ENCODE measurements at places on chromosomes 4 and X.

- peak; percentile 46 for DNase-seq
Measured at GRCh38 chr4:16194214-16194613, 32.1 kb downstream of the TAPT1 start.

DNA sequence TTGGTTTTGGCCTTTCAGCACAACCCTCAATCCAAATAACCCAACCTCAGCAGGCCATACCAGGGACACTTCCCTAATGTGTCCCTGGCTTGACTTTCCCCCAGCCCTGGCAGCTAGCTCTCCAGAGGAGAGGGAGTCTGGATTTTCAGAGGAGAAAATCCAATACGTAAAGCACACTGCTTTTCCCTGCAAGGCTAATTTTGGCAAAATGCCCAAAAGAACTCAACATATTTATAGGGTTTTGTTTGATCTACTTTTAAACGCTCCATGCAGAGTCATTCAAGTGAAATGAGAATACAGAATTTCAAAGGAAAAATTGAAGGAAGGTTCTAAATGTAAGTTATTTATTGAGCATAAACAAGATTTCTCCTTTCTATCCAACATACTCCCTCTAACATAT is 167.2 kb downstream of the SH3KBP1 start:
- no peak for DNase-seq

- DNase-seq: no peak
Measured at GRCh38 chr4:2767705-2768074, 11.6 kb upstream of the TNIP2 start.

GRCh38 chr4:101019941-101020401 is 327.4 kb downstream of the PPP3CA start:
- peak; percentile 76 for DNase-seq

DNA sequence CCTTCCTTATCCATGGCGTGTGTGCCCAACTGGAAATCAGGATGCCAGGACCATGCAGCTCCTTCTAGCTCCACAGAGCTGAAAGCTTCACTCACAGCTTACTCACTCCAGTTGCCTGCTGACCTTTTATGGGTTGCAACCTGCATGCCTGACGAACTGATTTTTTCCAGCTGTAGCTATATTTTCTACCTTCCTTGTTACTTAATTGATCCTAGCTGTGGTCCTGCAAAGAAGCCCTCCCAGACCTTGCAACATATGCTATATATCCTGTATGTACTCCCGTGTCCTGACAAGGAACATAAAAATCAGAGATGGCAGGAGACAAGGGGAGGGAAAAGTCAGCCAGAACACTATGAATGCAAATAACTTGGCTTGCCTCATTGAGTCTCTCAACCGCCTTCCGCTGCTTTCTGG is 135.3 kb upstream of the LDB2 start:
- DNase-seq: no peak

GRCh38 chrX:21865436-21865835 is 9.6 kb downstream of the YY2 start:
- no peak for DNase-seq

GRCh38 chr4:22942920-22943559 is 250.3 kb downstream of the GBA3 start:
- no peak for DNase-seq

DNA sequence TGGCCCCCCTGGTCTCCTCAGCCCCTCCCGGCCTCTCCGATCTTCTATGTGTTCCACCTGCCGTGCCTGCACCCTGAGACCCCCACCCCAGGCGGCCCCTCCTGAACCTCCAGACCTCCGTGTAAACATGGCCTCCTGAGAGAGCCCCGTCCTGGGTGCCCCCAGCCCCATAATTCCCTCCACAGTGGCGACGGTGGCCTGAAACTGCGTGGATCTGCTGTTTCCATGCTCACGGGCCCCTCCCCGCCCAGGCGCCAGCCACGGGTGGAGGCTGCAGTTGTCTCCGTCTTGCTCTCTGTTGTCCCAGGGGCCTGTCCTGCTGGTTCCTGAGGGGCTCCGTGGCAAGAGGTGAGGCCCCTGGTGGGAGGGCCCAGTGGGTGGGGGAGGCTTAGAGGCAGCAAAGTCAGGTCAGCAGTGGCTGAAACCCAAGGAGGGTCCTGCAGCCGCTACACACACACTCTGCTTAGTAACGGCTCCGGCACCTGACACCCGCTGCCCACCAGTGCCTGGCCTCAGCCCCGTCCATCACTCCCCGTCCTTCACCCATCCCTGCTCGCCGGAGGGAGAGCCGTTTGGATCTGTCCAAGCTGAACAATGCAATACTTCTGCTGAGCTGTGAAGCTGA is 75.8 kb downstream of the FAM53A start:
- DNase-seq: no peak

GRCh38 chr4:5707778-5708448 is 446 bp downstream of the EVC2 start:
- peak; percentile 45 for DNase-seq

DNA sequence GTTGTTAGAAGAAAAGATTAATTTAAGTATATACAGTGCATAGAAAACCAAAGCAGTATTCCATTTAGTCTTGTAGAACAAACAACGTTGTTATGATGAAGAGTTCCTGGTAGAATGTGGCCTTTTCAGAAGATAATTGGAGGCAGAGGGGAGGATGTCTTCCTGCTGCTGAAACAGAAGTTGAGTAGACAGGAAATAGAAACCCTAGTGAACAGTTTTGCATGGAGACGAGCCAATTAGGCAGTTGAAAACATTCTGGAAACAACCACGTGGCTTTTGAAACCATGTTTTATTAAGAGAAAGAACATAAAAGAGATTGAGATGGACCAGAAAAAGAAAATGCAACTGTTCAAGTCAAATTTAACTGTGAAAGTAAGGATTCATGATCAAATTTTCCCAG is 325.2 kb downstream of the CAMK2D start:
- DNase-seq: peak; percentile 48

DNA sequence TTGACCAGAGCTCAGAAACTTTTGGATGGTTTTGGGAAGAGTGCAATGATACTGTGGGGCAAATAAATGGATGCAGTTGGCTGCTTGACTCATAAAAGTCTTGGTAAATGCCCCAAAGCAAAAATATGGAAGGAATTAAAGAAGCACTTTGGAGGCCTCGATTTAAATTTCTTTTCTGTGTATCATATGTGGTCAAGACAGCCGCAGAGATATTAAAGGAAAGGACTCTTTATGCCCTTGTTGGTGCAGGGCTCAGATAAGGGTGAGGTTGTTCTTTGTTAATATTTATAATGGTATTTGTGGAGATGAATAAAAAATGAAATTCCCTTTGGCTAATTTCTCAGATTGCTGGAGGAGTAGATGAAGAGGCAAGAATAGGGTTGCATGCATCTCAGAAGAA is 90.2 kb downstream of the NHS start:
- DNase-seq: no peak

- no peak for DNase-seq
Measured at GRCh38 chr4:104818579-104818978, 323.9 kb upstream of the CXXC4 start.

DNA sequence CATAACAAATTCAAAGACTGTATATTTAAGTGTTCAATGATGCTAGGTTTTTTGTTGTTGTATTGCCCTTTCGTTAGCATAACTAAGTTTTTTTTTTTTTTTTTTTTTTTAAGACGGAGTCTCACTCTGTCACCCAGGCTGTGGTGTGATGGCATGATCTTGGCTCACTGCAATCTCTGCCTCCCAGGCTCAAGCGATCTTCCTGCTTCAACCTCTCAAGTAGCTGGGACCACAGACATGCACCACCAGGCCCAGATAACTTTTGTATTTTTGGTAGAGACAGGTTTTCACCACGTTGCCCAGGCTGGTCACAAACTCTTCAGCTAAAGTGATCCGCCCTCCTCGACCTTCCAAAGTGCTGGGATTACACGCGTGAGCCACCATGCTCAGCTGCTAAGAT is 7.0 kb downstream of the SH3BGRL start:
- DNase-seq: no peak

DNA sequence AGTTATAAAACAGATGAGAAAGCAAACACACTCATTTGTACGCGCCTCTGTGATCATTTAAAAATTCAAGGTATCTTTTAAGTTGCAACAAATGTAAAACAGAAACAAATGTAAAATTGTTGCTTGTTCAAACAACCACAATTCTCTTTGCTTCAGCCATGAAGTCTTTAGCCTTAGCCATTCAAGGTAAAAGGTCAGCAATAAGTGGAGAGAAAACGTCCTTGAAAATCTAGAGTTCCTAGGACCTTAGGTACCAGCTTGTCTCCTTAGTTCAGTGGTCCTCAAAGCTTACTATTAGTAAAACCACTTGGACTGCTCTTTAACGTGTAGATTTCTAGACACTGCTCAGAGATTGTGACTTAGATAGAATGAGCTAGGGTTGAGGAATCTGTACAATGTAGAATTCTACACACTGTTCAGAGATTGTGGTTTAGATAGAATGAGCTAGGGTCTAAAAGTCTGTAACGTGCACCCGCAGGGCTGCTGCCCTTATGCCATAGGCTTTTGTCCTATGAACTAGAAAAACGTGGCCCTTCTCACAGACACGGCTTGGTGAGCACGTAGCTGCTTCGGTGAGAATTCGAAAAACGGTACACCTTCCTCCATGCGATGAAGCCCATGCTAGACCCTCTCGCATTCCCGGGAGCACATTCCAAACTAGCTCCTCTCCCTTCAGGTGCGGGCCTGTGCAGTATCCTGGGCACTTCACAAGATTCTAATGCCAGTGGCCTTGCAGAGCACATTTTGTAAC is 1.7 kb downstream of the PLAC8 start:
- no peak for DNase-seq

- DNase-seq: no peak
Measured at GRCh38 chrX:154013614-154014360, 5.9 kb downstream of the IRAK1 start.

GRCh38 chr4:169136796-169137557 is 126.9 kb upstream of the CBR4 start:
- DNase-seq: no peak

DNA sequence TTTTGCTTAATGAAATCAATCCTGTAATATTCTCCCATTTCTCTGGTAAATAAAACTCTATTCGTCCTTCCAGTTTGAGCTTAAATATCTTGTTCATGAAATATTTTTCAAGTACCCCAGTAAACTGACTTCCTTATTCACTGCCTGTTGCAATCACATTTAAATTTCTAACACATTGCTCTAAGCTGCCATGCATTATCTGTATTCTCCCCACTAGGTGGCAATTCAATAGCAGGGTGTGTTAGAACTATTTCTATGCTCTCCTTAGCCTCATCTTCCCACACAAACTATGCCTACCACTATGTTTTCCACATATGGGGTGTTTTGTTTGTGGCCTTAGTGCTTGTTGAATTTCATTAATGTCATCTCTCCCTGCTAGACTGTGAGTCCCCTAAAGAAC is 377.1 kb upstream of the HS3ST1 start:
- DNase-seq: peak; percentile 28

GRCh38 chrX:45351478-45351877 is 150.8 kb upstream of the DIPK2B start:
- peak; percentile 26 for DNase-seq

DNA sequence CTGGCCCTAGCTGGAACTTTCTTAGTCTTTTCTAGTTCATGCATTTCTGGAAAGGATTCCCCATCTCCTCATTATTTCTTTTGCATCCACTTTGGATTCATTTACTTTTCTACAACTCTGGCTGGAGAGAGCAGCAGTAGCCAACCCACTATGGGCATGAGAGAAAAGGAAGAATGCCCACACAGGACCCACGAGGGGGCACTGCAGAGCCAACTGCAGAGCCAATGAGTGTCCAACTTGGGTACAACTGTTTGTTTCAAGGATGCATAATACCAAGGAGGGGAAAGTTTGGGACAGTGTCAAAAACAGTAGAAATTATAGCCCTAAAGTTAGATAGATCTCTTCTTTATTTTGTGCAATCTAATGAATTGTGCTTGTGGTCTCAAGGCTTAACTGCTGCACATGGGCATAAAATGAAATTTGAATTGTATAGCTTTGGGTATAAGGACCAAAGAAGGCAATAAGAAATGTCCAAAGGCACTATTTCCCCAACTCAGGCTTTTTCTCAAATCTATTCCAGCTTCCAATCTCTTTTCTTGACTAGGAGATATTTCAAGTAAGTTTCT is 230.6 kb downstream of the NSUN7 start:
- DNase-seq: peak; percentile 15

GRCh38 chrX:32894679-32895078 is 316.7 kb downstream of the DMD start:
- no peak for DNase-seq

DNA sequence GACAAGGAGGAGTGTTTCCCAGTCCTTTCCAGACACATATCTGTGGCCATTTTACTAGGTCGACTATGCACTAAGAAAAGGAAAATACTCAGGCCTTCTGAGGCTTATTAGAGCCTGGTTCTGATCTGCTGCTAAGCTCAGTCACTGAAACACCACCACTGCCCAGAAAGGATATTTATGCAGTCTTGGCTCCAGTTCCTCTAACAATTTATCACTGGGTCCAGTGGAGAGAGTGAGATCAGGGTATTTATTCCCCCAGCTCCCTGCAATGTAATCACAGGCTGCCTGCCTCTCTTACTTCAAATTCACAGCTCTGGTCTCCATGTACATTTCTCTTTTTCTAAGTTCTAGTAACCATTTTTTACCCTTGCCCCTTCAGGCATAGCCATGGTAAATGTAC is 81.6 kb upstream of the INPP4B start:
- DNase-seq: no peak

GRCh38 chr4:153645183-153645582 is 38.9 kb upstream of the TLR2 start:
- DNase-seq: no peak

DNA sequence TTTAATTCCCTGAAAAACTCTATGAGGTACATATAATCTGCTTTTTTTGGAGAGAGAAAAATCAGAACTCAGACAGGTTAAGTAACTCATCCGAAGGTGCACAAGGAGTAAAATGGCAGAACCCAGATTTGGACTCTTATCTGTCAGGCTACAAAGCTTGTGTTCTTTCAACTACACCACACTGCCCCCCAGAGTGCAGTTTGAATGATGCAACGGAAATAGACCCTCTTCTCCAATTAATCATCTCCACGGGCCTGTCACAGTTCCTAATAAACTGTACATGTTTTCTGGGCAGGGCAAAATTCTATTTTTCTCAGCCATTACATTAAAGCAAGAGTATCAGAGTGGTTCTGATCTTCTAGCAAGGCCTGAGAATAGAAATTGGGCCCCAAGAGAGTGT is 35.3 kb upstream of the DCX start:
- DNase-seq: no peak

- DNase-seq: no peak
Measured at GRCh38 chr4:79687006-79687405, 279.0 kb upstream of the GK2 start.

Data from mammary epithelial cell (primary cell).